ENCODE measurements at places on chromosomes 11 and 22.
A peak's percentile ranks its signal among the peaks of the same experiment; 100 is the strongest.

DNA sequence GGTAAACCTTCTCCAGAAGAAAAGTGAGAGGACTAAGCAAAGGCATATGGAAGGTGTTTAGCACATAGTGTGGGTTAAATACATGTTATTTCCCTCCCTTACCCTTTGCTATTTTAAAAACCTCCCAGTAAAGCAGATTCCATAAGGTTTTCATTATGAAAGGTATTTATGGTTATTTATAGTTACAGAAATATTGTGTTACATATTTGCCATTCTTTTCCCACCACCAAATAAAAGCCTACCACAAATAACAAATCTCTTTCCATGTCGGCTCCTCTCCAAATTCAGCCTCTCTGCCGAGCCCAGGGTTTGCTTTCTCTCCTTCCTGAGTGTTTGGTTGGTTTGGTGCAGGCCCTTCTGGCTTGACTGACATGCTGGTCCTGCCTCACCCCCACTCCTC is 64.4 kb downstream of the INSC start:
- peak; percentile 31 for DNase-seq

GRCh38 chr11:93662175-93662570 is 691 bp downstream of the CEP295 start:
- no peak for DNase-seq

- DNase-seq = no peak
Observed at GRCh38 chr22:49021131-49021925, 806.3 kb downstream of the BRD1 start.

DNA sequence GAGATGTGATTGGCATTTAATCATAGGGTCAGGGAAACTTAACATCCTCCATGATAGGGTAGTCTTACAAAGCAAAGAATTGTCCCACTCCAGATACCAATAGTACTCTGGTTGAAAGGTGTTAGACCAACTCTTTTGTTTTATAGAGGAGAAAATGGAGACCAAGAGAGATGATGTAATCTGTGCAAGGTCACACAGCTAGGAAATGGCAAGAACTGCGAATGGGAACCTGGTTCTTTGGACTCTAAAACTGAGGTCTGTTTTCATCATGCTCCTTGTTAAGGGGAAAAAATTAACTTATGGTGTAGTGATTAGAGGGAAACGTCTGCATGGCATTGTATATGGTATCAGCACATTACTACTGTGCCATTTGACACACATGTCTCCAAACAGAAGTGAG is 171.1 kb downstream of the COMMD9 start:
- DNase-seq = no peak

GRCh38 chr11:60280412-60280811 is at the start of gene MS4A4A:
MS4A4A (plus strand) TSS chr11:60280666; CDS start chr11:60280676, 10 bp downstream.
- DNase-seq = no peak

GRCh38 chr11:70933981-70934583 is 318.3 kb downstream of the SHANK2 start:
- no peak for DNase-seq

- DNase-seq = peak; percentile 13
Observed at GRCh38 chr11:13462311-13462900, 616 bp downstream of the BTBD10 start.

- no peak for DNase-seq
Observed at GRCh38 chr11:64403106-64403505, 44.1 kb downstream of the RPS6KA4 start.

DNA sequence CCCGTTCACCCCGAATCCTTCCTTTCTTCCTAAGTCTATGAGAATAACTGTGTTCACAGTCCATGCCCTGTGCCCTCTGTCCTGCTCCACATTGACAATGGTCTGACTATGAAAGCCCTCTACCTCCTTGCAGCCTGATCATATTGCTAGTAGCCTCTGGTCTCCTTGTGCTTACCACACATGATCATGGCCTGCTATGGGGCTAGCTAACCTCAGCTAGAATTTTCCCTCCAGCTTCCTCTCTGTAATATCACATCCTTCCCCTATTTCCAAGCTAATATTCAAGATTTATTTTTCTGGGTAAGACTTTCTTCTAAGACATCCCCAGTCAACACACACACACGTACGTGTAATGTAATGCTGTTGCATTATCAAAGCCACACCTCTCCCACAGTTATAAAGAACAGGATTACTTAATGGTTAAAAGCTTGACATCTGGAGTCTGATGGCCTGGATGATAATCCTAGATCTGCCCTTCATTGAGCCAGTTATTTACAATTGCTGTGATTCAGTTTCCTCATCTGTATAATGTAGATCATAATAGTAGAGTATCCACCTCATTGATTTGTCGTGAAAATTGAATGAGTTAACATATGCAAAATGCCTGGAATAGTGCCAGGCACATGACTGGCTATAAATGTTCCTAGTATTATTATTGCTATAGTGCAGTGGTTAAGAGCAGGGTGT is 214.4 kb upstream of the BLID start:
- DNase-seq = no peak

GRCh38 chr11:86625981-86626380 is 46.4 kb downstream of the ME3 start:
- peak; percentile 67 for DNase-seq

DNA sequence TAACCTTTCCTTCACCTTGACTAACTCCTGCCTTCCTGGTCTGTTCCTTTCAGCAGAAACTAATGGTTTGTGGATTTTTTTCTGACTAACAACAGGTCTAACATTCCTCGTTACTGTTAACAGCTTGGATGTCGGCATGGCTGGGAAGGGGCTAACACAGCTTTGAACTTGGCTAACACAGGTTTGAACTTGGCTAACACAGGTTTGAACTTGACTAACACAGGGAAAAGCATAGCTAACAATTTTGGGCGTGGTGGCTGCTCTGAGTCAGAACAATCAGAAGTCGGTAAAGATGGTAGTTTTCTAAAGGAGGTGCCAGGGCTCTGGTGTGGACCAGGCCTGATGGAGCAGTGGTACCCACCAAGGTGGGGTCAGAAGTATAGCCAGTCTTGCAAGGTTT is 16.1 kb downstream of the MIAT start:
- DNase-seq = peak; percentile 59

DNA sequence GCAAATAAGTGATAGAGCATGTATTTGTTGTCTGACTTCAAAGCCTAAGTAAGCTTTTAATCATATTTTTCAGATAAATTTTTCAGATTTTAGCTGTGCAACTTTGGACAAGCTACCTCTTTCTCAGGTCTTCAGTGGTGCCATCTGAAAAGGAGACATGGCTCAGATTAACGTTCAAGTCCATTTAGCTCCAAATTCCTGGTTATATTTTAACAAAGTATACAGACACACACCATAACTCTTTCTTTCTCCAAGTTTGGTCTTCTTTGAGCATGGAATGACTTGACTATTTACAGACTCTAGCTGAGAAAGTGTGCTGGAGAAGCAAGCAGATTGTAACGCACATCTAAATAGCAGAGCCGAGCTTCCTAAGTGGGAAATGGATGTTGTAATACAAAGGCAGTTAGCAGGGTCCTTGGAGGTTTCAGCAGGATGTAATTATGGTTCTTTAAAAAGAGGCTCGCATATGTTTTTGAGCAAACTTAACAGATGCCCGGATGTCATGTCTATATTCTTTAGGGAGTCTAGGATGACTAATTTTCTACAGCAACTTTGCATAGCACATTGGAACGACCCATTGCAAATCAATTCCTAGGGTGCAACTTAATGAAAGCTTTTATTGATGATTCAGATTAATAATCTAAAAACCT is 128.1 kb upstream of the E2F8 start:
- DNase-seq = peak; percentile 83

DNA sequence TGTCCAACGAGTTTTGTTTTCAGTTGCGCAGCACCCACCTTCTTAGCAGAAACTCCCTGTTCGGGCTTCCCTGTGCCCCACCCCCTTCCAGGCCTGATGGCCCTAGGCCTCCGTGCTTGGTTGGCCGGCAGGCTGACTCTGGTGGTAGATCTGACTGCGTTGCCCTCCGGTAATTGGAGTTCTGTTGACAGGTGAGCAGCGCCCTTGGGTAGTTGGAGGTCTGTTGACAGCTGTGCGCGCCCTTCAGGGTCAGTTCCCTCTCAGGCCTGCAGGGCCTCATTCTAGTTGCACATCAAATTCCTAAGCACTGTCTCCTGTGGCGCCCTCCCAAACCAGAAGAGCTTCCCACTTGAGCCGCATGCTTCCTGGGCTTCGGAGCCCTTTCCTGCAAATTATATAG is 776 bp downstream of the DGCR6 start:
- no peak for DNase-seq

DNA sequence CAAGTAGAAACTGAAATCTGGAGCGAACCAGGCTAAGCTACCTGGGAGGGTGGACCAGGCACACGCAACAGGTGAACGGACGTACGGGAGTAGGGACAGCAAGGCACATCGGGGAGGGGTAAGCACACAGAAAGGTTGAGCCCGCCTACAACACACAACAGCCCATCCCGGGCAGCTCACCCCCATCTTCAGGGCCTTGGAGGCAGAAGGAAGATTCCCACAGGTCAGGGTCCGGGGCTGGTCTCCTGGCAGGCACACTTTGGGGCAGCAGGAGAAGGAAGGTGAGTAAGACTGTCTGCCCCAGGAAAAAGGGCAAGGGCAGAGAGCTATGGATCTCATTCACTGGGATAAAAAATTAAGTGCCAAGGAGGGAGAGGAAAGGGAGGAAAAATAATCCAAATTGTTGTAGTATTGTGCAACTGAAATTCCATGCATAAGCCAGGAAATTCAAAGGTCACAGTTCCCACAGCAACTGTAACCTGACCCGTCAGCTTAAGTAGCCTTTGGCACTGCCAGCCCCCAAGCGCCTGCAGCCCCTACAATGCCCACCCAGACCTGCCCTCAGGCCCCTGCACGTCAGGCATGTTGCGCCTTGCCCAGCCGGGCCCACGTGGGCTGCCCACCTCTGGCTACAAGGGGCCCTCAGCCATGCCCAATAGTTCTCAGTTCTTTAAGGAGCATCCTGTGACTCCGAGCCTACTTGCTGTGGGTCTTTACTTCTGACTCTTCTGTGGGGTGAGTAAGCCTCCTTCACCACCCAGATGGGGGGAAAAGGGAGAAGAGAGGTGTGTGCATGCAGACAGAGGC is 51.8 kb downstream of the MICAL3 start:
- peak; percentile 92 for DNase-seq

DNA sequence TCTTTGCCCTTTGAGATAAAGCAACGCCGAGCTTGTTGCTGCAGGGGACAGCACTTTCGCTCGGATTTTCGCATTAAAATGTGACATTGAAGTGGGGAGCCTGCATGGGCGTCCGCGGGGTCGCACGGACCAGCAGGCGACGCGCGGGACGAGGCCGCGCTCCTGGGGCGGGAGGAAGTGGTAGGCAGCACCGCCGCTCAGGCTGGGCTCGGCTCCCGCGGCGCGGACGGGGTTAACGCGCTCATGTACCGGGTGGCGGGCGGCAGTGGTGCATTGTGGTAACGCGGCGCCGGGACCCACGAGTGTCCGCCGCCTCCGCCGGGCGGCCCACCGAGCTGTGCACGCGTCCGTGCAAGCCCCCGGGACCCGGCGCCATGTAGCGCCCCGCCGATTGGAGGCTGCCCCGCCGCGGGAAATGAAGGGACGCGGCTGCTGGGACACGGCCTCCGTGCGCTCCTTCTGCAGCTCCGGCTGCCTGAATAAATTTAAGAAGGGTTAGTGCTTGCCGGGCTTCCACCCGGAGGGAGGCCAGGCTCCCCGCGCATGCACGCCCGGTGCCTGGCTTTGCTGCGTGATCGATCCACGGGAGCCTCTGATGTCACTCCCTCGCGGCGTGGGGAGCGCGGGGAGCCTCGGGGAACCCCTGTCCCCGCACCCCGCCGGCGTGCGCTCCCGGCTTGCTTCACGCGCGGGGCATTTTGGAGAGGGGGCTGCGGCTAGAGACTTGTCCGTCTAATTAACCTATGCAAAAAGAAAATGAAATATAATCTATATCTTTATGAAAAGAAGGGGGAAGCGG is 127.7 kb downstream of the OSBP2 start:
- no peak for DNase-seq

- no peak for DNase-seq
Observed at GRCh38 chr22:19940536-19941364, 822 bp upstream of the COMT start.

- DNase-seq = peak; percentile 63
Observed at GRCh38 chr22:43000441-43001175, 14.3 kb downstream of the PACSIN2 start.

DNA sequence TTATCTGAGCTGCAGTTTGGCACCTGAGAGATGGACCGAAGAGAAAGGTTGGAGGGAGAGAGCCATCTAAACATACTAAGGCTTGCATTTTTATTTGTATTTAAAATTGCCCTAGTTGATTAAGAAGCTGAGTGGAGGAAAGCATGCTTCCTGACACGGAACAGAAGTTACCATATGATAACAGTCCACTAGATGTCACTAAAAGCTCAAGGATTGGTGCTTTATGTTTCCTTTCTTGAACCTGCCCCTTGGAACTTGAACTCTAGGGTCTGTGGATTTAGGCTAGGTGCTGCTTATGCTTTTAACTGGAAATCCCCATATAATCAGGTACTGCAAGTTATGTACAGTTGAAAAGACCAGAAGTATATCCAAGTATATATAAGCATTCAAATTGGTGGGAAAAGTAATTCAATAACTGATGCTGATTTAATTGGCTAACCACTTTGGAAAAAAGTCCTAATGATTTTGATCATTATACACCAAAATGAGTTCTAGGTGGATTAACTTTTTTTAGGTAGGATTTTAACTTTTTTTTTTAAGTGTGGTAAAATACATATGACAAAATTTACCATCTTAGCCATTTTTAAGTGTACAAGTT is 9.5 kb downstream of the RBMXL2 start:
- peak; percentile 72 for DNase-seq

DNA sequence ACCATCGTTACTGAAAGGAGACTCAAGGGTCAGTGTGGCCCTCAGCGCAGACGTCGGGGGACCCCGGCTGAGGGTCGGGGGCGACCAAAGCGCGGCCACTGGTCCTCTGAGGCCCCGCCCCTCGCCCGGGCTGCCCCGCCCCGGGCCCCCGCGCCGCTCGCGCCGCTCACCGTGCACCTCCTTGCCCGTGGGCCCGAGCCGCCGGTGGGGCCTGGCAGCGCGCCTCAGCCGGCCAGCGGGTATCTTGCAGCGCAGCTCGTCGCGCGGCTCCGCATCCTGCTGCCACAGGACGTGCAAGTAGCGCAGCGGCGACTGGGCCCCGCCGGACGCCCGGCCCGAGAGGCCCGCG is 419 bp downstream of the ANKRD54 start:
- DNase-seq = no peak

GRCh38 chr22:25534724-25535123 is 29.8 kb upstream of the GRK3 start:
- DNase-seq = no peak

- DNase-seq = peak; percentile 55
Observed at GRCh38 chr11:112128483-112129121, 35.3 kb downstream of the IL18 start.

- DNase-seq = no peak
Observed at GRCh38 chr22:39242595-39243438, 2.0 kb downstream of the PDGFB start.

DNA sequence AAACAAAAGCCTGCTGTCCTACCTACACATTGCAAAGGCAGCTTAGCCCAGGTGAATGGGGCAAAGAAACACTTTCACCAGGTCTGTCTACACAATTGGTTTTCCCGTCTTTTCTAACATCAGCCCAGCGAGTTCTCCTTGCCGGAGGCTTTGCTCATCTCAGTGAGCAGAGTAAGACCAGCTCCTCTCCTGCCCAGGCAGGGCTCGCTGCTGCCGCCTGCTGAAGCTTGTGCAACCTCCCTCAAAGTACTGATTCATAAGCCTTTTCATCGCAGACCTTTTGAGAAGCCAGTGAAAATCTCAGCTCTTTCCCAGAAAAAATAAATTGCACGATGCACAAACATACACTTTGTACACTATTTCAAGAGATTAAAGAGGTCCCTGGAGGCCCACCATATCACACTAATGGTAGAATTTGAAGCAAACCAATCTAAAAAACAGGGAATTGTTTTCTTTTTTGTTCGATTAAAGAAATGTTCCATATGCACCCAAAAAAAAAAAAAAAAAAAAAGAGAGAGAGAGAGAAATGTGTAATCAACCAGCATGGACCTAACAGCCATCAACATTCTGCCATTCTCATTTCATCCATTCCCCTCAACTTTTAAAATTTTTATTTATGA is 328.1 kb upstream of the MPPED2 start:
- peak; percentile 66 for DNase-seq

Measured in cardiac fibroblast (primary cell).